Fibroblast of the aortic adventitia (primary cell): ENCODE measurements at places on chromosomes 6 and 20. TPM values are rescaled to one million over a fixed set of nuclear protein-coding genes. Genes with fewer than 3 reads are reported as not detected.

The SUMO4 gene
- 3.8 TPM in 1 of 2 replicates, not detected in the other for total RNA-seq

The TCP11 gene
- total RNA-seq: 0.36 TPM in 1 of 2 replicates, not detected in the other

- DNase-seq: no peak
Measured at GRCh38 chr6:99613705-99614429, 7.2 kb downstream of the PRDM13 start.

DNA sequence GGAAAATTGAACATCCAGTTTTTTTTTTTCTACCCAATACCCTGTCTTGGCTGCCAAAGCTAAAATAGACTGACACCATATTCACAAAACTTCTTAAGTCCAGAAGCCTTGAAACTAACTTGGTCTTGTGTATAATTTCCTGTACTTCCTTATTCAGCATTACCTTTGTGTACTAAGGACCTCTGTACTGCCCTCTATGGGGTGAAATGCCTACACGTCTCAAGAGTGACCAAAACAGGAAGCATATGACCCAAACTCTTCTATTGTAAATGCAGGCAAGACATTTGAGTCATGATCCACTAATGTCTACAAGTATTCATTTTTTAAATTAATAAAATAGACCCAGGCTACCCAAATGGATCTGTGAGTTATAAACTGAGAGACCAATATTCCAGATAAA is 50.4 kb downstream of the HMGCLL1 start:
- peak; percentile 19 for DNase-seq

- DNase-seq: no peak
Measured at GRCh38 chr20:24544371-24544770, 74.9 kb downstream of the SYNDIG1 start.

GRCh38 chr6:127058027-127058426 is 60.4 kb upstream of the RSPO3 start:
- peak; percentile 30 for DNase-seq
